MV-4-11 (cell line): ENCODE measurements at places on chromosomes 6 and 20.

- DNase-seq: peak; percentile 18
Measured at GRCh38 chr6:18329776-18330175, 57.4 kb upstream of the RNF144B start.

DNA sequence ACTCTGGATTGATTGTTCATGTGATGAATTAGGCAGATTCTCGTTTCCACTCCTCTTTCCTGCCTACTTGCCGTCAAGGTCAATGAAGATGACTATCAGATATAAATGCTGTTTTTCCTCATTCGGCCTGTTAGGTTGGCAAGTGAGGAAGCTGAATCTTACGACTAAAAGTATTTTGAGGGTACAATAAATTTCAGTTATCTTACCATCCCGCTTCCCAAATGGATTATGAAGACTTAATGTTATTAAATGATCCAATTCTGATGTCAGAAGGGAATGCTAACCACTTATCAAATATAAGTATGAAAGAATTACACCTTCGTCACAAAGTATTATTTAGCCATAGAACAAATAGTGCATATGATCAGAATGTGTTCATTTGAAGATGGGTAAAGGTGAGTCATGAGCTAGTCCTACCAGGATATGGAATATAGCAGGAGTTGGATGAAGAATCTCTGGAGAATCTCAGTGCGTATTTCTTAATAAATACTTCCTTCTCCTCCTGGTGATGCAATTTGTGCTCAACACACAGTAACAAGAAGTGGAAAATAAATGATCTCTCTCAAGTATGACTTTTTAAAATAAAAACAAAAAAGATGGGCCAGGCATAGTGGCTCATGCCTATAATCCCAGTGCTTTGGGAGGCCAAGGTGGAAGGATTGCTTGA is 4.6 kb downstream of the GPLD1 start:
- peak; percentile 1 for DNase-seq

GRCh38 chr20:24695529-24696225 is 226.2 kb downstream of the SYNDIG1 start:
- no peak for DNase-seq

- DNase-seq: no peak
Measured at GRCh38 chr6:43292763-43293318, 5.2 kb upstream of the SLC22A7 start.

DNA sequence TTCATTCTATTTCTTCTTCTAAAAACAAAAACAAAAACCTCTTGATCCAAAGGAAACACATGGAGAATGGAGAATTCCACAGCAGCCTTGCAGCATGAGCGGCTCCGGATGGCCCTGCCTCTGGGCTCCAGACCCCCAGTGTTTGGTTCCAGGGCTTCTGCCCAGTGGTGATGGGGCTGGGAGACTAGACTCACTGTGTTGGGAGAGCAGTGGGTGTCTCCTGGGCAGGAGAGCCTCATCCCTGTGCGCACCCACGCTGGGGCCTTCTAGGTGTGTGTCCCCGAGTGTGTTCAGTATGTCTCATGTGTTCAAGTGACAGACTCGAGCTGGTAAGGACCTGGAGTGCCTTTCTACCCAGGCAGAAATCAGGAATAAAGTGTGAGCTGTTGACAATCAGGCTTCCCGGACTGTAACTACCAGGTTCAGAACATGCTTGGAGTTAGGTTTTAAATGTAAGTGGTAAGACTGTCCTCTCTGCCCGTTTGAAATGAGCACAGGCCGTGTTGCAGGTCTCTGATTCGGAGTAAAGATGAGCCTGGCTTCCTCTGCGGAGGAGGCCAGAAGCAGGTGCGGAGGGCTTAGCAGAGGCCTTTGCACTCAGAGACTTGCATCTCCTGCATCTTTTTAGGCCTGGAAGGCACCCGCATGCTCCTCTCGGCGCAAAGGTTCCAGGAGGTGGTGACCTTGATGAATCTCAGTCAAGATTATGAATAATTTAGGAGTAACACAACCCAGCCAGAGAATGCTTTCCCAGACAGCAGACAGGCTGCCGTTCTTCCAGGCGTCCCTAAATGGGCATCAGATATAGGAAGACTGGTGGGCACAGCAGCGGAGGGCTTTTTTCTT is 253.6 kb downstream of the CDH26 start:
- DNase-seq: no peak

DNA sequence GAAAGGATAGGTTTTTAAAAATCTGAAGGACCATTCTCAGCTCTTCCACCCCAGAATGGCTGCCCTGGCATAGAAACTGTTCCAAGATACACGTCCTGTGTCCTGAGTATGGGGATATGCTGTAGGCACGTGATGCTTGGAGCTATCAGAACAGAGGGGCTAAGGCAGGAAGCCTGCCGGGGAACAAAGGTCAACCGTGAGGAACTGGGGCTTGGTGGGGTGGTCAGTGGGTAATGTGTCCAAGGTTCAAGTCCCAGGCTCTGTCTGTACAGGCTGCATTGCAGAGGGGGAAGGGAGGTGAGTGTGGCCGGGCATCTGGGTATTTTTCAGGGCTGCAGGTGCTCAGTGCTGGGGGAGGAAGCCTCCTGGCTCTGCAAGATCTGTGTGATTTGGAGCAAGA is 479.6 kb upstream of the CHD6 start:
- no peak for DNase-seq

GRCh38 chr20:53130795-53131194 is 158.6 kb downstream of the TSHZ2 start:
- no peak for DNase-seq

DNA sequence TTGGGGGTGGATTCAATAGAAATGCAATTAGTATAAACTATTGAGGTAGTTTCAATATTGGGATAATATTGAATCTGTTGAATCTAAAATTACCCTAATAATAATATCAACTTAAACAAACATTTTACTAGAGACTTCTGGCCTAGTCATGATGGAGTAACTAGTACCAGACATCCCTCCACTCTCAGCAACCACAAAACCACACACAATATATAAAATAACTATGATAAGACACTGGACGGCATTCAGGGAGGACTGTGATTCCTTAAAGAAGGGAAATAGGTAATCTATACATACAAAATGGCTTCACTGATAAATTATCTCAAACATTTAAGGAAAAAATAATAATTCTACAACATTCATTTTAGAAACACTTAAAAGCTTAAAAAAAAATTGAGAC is 38.9 kb upstream of the TMEM14A start:
- DNase-seq: no peak

DNA sequence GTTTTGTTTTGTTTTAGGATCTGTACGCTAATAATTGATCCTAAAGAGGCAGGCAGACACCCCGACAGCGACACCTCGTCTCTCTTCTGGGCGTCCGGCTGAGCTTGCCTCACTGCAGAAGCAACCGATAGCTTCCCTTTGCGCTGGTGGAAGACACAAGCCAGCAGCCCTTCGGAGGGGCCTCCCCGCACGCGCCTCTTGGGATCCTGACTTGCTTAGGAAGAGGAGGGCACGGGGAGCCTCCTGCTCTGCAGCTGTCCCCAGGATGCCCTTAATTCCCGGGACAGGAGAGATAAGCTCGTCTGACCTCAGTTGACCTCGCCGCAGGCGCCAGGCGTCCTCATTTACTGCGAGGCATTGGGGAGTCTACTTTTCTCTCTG is 94.0 kb downstream of the CD83 start:
- peak; percentile 28 for DNase-seq

DNA sequence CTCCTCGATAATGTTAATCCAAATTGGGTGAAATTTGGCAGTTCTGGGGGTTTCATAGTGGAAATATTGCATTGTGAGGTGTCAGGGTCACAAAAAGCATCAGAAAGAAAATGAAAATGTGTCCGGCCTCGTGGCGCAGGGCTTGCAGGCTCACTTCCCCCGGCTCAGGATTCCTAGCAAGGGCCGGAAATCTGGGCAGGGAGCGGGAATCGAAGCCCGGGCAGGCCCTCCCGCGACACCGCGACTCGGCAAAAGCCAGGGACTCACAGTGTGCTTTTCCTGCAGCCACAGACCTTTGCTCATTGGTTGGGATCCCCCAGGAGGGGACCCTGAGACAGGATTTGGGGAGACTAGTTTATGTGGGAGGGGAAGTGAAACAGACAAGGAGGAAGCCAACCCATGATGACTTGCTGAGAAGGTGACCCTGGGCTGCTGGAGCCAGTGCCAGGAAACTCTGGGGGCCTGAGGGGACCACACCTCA is 847 bp upstream of the CD93 start:
- DNase-seq: peak; percentile 87

GRCh38 chr6:142945446-142946180 is 637 bp upstream of the HIVEP2 start:
- DNase-seq: no peak
